Skeletal muscle tissue (tissue), 5 donors: ENCODE measurements at places on chromosomes 4 and X. TPM values are rescaled to one million over a fixed set of nuclear protein-coding genes. Genes with fewer than 3 reads are reported as not detected.

The SRPK3 gene
- total RNA-seq, result 85.1 TPM

The MED12 gene
- 37.6 TPM for total RNA-seq

The MAGEE2 gene
- total RNA-seq, result not detected

The GATA1 gene
- 1.6 TPM for total RNA-seq

The XK gene
- total RNA-seq, result 8.9 TPM

The SLC10A3 gene
- total RNA-seq, result 3.1 TPM

The MSX1 gene
- total RNA-seq, result 1.6 TPM

The RNF150 gene
- total RNA-seq, result 36.5 TPM
